ENCODE measurements at places on chromosomes 12 and 14.

GRCh38 chr14:50087341-50088116 is 28.8 kb downstream of the VCPKMT start:
- no peak for DNase-seq

DNA sequence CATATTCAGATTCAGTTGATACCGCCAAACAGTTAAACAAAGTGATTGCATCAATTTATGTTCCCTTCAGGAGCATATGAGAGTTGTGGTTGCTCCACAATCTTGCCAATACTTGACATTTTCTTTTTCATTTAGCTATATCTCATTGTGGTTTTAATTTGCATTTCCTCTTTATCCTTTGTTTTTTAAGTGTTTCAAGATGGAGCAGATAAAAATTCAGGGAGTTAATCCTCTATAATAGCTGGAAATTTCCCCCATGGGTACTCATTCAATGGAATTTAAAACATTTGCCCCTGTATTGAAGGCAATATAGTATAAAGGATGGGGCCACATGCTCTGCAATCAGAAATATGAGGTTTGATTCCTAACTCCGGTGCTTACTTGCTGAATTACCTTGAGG is 1.1 kb upstream of the EXD2 start:
- DNase-seq, result no peak

DNA sequence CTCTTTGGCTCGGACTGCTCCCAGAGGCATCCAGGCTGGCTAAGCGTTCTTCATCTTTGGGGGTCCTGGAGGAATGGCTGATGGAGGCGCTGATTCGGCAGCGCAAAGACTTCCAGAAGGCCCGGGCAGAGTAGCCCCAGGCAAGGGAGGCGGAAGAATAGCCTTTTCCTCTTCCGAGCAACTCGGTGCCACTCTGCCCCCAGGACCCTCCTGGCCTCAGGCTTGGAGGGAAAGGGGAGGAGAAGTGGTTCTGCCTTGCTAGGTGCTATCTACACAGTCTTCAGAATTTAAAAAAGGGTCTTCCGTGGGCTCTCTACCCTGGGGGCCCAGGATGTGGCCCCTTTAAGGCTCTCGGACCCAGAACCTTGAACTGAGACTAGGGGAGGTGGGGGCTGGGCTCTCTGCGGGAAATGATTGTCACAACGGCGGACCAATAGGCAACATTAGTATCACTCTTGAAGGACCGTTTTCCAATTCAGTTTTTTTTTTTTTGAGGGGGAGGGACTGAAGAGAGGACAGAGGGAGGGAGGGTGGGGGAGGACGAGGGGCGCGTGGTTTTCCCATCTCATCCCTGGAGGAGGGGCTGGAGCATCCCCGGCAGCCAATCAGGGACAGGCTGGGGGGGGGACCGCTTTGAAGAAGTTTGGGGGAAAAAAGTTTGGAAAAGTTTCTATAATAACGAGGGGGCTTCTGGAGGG is at the start of gene NFATC4:
NFATC4 (plus strand) TSS at position 671 of the 698 bp plus-strand sequence. CDS start 157 bp downstream, outside the sequence.
- DNase-seq, result no peak

- DNase-seq, result no peak
Observed at GRCh38 chr14:61107869-61108493, 126.9 kb downstream of the SLC38A6 start.

DNA sequence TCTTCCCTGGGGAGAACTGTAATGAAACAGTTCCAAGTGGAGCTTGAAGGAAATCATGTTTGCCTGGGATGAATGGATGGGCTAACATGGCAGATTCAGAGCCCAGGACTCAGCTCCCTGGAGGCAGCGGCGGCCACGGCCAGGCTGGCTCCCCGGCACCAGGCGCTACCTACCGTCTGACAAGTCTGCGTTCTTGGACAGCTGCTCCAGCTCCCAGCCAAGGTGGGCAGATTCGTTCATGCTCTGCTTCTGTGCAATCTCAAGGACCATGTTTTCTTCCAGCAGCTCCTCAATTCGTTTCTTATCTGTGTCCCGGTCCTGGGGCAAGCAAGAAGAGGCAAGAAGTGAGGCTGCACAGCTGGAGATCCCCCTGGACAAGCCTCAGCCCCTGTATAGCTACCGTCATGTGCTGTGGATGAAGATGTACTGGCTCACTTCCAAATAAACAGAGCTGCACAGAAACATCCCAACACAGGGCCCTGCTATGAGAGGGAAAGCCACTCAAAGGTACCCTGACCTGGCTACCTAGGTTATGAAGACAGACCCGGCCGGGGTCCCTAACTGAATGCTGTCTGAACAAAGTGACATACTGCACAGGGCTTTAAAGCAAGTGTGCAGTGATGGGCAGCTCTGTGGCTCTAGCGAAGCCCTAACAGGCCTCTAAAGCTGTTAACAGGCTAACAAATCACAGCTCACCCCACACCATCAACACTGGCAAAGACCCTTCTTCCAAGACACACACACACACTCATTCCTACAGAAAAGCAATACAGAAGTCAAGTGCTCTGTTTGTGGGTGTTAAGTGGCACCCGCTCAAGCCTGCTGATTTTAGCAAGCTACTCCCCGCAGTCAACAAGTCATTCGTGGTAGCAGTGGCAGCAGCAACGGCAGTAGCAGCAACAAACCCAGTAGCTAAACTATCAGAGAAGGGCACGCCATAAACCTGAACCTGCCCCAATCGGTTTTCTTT is 80.4 kb upstream of the GPR68 start:
- no peak for DNase-seq

- no peak for DNase-seq
Observed at GRCh38 chr12:77696183-77696582, 134.5 kb upstream of the NAV3 start.

GRCh38 chr14:99531251-99532096 is 50.3 kb downstream of the CCNK start:
- DNase-seq, result no peak

DNA sequence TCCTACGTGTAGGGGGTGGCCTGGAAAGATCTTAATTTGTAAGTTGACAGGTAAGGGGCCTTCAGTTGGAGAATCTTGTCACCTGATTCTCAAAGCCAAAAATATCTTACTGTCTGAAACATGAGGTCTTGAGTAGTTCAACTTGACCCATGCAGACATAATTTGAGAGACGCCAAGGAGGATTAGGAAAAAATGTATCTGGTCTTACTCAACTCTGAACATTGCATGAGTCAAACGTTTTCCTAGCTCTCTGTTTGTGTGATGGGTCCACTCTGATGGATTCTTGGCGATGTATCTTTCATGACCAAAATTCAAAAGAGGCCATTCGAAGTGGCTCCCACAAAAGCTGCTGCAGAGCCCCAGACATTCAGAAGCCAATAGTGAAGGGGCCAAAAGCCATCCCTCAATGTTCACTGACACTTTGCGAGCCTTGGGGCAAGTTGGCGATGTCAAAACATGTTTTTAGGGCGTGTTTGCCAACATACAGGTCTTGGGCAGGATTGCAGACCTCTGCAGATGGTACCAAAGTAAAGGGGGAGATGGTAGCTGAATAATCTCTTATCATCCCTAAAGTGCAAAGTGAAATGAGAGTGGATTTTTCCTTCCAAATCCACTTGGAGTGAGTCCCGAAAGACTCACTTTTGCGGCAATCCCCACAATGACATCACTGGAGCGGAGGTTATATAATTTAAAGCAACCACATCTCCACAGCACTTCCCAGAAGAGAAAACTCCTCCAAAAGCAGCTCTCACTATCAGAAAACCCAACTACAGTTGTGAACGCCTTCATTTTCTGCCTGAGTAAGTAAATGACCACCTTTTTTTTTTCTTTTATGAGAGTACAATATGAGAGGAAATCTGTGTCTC is at the start of gene BDKRB1:
BDKRB1 (plus strand) TSS at position 710 of the 866 bp plus-strand sequence. CDS start 7,473 bp downstream, outside the sequence.
- DNase-seq, result no peak

DNA sequence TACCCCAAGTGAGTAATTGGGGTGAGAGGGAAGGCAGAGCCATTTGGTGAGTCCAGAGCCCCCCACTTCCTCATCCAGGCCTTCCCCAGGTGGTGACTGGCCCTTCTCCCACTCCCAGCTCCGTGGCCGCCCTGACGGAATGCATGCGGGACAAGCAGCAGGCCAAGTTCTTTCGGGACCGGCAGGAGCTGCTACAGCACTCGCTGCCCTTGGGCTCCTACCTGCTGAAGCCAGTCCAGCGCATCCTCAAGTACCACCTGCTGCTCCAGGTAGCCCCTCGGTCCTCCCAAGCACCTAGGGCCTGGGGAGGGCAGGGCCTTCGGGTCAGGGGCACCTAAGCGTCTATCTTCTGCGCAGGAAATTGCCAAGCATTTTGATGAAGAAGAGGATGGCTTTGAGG is 26.5 kb downstream of the PLEKHG3 start:
- DNase-seq, result no peak

DNA sequence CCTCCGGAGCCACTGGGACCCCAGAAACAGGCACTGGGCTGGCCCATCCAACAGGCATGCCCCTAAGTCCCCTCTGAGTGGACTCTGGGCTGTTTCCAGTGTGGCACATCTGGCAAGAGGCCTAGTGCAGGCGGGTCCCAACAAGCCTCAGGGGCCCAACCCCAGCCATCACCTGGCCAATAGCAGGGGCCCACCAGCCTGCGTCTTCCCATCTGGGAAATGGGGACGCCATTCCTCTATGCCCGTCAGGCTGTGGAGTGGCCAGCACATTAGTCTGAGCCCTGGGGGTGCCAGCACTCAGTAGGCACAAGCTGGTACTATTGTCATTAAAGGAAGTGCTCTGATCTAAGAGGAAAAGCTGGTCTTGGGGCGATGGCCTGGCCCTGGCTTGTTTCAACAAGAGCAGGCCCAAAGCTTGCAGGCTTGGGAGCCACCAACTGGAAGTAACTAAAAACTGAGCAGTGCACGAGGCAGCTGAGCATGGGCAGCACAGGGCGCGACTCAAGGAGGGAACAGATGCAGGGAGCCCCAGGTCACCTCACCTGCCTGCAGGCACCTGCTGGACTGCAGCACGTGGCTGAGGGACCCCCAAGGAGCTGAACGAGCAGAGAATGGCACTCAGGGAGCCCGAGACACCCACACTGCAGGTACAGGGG is 8.4 kb downstream of the DEGS2 start:
- DNase-seq, result no peak

GRCh38 chr12:79351251-79351650 is 339.5 kb downstream of the PAWR start:
- no peak for DNase-seq

DNA sequence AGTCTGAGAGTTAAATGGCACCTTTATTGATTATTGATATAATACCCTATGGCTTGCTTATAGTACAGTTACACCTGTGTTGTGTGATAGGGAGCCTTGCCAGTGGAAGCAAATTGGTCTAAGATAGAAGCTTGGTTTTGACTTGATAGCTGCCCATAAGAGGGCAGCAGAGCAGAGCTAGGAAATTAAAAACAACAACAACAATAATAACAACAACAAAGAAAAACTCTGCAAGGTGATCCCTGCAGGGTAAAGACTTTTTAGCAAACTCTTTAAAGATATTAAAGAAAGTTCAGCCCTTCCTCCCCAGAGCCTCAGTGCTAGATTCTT is 18.0 kb upstream of the RNASE10 start:
- no peak for DNase-seq

DNA sequence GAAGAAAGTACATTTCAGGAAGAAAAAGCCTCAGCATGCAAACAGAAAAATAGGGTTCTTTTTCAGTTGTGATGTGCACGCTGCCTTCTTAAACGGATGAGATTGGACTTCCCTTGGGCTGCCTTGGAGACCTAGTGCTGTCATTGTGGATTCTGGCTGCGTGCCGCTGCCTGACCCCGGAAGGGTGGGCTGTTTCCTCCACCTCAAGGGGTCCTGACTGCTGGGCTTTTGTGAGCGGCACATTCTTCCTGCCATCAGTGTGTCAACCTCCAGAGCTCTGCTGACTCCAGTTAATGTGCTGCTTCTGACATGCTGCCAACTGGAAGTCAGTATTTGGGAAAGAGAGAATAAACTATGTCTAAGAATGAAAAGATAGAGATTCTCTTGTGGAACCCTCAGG is 25.1 kb downstream of the CCNK start:
- DNase-seq, result no peak

- no peak for DNase-seq
Observed at GRCh38 chr12:108582978-108583770, 14.7 kb downstream of the TMEM119 start.

- DNase-seq, result no peak
Observed at GRCh38 chr14:78022059-78022458, 148.1 kb upstream of the NRXN3 start.

- DNase-seq, result no peak
Observed at GRCh38 chr12:107035733-107036132, 48.8 kb upstream of the MTERF2 start.

GRCh38 chr12:52697058-52697582 is 6.2 kb downstream of the KRT77 start:
- no peak for DNase-seq

DNA sequence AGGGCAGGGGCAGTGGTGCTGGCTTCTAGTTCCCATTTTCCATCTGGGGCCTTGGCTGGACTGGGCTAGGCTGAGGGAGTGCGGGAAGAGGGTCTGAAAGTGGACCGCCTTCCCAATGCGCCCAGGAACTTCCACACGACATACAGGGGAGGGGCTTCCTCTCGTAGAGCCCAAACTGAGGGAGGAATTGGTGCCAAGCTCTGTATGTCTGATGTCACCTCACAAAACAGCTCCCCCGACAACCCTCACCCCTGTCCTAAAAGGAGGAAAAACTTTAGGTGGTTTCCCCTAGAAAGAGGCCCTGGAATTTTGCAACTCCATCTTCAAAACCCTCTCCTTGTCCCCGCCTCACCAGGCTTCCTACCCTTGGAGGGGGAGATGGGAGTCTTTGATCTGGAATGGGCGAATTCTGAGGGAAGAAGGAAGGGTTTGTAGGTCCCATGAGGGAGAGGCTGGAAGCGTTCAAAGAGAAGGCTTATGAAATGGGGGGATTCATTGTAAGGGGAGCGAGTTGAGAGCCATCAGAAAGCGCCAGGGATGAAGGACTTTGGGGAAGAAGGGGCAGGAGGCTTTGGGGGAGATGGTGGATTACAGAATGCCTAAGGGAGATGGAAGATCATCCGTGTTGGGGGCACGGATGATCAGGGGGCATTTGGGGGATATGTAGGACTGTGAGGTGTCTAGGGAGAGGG is 844 bp downstream of the GLTP start:
- no peak for DNase-seq

GRCh38 chr12:72270961-72271360 is 1.2 kb upstream of the TRHDE start:
- no peak for DNase-seq

DNA sequence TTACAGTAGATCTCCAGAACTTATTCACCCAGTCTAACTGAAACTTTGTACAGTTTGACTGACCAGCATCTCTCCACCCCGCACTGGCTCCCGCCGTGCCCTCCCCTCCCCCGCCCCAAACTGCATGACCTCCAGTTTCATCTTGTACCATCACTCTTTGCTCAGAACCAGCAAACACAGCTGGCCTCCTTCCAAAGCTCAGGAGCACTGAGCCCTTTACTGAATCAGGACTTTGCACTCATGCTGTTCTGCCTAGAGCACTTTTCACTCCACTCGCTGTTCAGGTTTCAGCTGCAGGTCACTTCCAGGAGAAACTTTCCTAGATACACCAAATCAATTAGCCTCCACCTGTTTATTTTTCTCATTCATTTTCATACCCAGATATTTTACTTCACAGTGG is 455.3 kb upstream of the PDE3A start:
- DNase-seq, result no peak

DNA sequence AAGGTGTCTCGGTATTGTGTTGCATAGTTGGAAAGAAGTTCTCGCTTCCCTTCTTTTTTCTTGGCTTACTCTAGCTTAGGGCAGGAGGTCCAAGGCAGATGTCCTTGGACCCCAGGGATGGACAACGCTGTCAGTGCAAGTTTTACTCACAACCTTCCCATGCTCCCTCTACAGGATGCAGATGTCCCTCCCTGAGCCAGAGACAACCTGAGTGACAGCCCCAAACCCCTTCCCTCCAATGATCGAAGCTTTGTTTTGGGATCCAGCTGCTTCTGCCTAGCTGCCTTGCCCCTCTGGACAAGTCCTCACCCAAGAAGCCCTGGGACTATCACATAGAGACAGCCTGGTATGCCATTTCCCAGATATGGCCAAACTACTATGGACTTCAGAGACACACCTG is 112.0 kb upstream of the RAP1B start:
- DNase-seq, result no peak
